Ecto neural progenitor cell (in vitro differentiated cells): ENCODE measurements at places on chromosomes 7 and 10.

- no peak for DNase-seq
Measured at GRCh38 chr7:159121068-159121467, 23.6 kb downstream of the VIPR2 start.

DNA sequence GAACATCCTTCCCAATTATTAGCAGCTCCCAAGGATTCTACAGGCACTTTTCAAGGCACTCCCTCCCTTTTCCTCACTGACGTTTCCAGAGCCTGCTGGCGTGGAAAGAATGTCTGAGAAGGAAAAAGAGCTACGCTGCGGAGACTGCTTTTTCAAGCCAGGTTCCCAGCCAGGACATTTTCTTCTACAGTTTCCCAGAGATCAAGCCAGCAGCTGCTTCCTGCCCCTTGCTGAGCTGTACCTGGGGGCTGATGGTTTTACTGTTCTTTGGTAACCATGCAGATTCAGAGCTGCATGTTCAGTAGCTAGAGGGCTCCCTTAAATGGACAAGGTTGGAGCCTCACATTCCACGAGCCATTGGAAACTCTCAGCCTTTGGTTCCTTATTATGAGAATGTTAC lies 133.4 kb downstream of the EVX1 start:
- no peak for DNase-seq

DNA sequence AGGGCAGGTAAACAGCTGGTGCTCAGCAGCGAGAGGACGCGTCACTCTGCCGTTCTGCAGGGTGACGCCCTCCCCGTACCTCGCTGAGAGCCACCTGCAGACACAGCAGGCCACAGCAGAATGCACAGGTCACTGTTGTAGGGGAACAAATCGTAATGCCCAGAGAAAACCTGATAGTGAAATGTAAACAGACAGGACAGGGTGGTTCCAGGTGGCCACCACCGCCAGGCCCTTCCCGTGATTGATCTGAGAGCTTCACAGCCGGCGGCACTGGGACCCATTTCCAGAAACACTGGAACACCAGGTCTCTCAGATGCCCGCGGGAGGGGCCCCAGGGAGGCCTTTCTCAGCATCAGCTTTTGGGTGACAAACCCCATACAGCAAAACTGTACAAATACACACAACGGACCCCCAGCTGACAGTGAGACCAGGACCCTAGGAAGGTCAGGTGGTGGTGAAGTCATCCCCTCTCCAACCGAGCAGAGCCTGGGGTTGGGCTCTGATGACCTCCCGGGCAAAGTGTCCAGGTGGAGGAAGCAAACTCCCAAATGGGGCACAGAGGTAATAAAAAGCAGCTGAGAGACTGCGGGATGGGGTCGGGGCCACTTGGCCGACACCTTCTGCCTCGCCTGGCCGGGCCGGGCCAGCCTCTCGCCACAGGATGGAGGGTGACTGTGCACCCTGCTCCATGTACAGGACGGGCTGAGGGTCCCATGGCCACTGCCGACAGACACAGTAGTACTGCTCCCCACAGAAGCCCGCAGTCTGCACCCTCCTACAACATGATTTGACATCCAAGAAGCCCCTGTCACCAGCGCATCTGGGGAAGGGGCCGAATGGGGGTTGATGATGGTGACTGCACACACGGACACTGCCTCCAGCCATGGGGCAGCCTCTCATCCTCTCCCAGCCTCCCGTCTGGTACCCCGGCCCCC lies 4.6 kb downstream of the BHLHA15 start:
- no peak for DNase-seq

- DNase-seq, result no peak
Measured at GRCh38 chr10:69829775-69830174, 28.1 kb downstream of the COL13A1 start.

DNA sequence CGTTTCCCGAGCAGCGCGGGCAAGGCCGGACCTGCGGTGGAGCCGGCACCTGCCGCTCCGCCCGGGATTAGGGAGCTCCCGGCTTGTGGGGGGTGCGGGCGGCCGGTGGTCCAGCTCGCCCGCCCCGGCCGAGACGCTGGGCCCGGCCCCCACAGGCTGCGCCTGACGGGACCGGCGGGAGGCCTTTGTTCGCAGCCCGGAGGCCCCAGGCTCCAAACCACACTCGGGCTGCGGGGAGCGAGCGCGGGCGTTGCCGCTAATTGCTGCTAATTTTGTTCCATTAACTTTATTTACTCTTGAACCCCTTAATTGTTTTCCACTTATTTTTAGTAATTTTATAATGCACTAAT lies 9.6 kb downstream of the UNCX start:
- no peak for DNase-seq

GRCh38 chr10:36476399-36476798 lies 649.0 kb upstream of the ANKRD30A start:
- DNase-seq, result no peak

GRCh38 chr7:134415700-134416099 lies 43.2 kb downstream of the AKR1B1 start:
- DNase-seq, result no peak

DNA sequence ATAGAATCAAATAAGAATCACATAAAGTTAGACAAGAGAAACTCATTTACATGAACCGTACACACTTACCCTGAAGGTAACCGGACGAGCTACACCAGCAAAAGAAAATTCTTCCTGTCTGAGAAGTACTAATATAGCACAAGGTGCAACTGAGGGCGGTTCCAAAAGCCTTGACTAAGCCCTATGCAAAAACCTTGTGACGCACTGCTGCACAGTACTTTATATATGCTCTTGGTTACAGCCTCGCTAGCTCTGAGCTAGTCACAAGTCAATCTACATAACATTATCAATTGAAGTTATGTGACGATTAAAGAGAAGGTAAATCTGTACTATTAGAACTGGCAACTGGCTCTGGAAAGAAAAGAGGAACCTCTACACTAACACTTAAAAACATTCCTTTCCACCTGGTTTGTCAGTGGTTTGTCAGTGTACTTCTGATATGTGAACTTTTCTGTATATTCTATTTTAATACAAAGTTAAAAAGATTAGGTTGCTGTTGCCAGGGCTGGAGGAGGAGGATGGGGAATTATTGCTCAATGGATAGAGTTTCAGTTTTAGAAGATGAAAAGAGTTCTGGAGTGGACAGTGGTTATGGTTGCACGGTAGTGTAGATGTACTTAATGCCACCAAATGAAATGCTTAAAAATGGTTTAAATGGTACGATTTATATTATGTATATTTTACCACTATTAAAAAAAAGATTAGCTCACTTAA lies 21.6 kb downstream of the NT5C3A start:
- no peak for DNase-seq

DNA sequence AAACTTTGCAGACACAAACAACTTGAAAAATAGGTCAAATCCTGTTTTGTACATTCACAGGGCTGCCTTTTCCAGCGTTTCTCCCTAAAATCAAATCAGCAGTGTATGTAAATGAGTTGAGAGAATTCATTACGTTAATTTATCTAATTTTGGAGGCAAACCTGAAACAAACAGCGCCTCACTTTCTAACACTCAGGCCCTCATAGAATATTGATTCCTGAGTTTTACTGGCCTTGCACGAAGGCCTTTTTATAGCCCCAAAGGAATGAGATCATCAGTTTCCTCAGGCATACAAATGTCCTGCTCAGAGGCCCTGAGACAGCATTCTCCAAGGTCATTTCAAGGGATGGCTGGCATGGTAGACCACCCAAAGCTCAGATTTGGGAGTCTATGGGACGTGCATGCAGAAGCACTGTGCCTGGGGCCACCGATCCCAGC lies 131.7 kb upstream of the CHST15 start:
- no peak for DNase-seq

- DNase-seq, result no peak
Measured at GRCh38 chr10:44167752-44168151, 217.1 kb downstream of the CXCL12 start.

DNA sequence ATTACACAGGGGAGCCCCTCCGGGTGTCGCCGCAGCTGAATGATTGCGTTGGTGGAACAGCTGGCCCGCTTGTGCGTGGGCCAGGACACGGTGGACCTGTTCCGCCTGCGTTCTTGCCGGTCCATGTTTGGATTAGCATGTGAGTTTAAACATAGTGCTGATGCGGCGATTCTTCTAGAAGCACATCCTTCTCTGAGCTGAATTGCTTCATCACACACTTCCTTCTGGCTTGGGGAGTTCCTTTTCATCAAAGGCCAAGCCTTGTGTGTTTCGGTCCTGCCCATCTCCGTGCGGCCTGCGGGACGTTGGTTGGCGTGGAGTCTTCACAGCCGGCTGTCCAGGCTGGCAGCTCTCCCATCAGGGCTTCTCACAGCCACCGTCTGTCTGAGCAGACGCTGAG lies 45.5 kb upstream of the SLC29A4 start:
- DNase-seq, result no peak

- DNase-seq, result no peak
Measured at GRCh38 chr7:23981314-23981713, 271.3 kb downstream of the STK31 start.

- no peak for DNase-seq
Measured at GRCh38 chr10:71504168-71504567, 107.4 kb downstream of the CDH23 start.

DNA sequence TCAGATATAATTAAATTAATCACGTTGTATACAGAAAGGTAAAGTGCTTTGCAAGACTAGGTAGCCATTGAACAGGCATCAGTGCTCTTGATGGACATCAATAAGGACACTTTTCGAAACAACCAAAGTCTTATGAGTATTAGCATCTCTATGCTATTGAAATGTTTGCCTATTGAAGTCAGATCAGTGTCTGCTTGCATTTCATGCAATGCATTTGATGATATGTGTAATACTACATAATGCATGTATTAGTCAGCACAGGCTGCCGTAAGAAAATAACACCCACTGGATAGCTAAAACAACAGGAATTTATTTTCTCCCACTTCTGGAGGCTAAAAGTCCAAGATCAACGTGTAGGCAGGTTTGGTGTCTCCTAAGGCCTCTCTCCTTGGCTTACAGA lies 209.3 kb upstream of the PLXDC2 start:
- DNase-seq, result no peak

DNA sequence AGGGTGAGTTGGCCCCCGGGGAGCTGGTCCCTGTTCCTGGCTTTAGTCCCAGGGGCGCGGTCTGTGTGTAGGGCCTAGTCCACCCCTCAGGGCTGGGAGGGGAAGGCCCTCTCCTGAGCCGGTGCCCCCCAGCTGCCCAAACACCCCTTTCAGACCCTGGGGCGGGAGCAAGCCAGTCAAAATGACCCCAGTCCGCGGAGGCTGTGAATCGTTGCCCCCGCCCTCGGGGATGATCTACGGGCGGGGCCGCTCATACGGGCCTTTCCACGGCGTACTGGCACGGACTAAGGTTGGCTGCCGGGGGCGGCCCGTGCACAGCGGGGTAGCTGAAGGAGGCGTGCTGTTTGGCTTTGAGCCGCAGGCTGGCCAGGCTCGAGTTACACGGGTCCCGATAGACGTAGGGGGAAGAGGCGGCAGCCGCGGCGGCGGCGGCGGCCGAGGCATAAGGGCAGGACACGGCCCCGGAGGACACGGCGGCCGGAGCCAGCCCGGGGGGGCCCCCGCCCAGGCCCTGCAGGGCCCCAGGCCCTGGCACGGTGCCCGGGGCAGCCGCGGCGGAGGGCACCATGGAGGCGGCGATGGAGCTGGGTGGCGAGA lies 4.3 kb downstream of the ELOVL3 start:
- DNase-seq, result peak; percentile 89

GRCh38 chr7:92994901-92995300 lies 122.9 kb downstream of the SAMD9 start:
- no peak for DNase-seq

DNA sequence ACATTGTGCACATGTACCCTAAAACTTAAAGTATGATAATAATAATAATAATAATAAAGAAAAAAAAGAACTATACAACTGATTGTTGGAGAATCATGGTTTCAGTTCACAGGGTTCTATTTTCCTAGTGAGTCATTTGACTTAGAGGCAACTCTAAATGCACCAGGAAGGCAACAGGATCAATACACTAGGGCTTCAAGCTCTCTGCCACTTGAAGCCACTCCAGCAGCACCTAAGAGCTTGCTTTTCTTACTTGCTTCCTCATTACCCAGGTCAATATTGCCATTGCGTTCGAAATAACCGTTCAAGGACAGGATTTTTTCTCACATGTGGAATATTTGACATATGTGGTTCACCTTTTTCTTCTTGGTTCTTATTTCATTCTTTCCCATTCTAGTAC lies 189.7 kb downstream of the GRM3 start:
- no peak for DNase-seq
